Activated CD4-positive, alpha-beta T cell treated with anti-CD3 and anti-CD28 coated beads for 36 hours (primary cell): ENCODE measurements at places on chromosomes 3 and 15.

DNA sequence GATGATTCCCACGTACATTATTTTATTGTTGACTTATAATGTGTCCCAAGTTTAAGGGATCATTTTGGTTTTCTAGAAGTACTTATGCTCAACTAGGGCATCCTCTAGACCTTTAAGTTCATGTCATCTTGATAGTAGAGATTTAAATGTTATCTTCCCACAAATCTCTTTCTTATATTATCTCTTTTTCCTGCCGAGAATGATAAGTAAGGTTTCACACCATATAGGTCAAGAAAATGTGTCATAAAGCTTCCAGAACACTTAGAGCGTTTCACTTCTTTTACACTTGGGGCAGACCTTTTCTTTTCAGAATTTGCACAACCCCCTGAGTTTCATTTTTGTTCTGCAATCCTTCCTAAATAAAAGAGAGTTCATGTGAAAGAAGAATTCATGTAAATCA is 142.0 kb upstream of the CBLB start:
- H3K27me3 ChIP-seq, result no peaks in the 10 kb centered on the region
- H3K4me1 ChIP-seq, result peaks cover 57% of the 10 kb centered on the region
- no peak for DNase-seq
- H3K36me3 ChIP-seq, result peaks cover 27% of the 10 kb centered on the region
- H3K4me3 ChIP-seq, result peak overlapping the region; percentile 21
- H3K27ac ChIP-seq, result peak overlapping the region; percentile 84

GRCh38 chr3:5122741-5123706 is 932 bp downstream of the ARL8B start:
- peaks cover 13% of the 10 kb centered on the region for H3K36me3 ChIP-seq
- DNase-seq, result peak; percentile 49
- peak overlapping the region; percentile 94 for H3K27ac ChIP-seq
- H3K27me3 ChIP-seq, result no peaks in the 10 kb centered on the region
- peaks cover 46% of the 10 kb centered on the region for H3K4me1 ChIP-seq

DNA sequence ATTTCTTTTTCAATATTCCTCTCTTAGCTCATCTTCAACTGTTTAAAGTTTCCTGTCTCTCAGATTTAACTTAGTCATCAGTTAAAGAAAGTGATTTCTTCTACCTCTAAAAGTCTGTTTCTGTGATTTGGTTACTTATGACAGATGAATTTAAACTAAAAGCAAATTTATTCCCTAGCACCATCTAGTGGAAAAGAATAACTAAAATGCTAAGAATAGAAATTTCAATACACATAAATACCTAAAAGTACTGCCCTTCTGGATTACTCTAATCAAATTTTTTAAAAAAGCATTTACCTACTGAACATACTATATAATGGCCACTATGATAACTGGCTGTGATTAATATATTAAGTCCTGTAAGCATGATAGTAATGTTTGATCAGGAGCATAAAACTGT is 14.0 kb upstream of the ZCWPW2 start:
- no peak overlapping the region for H3K4me3 ChIP-seq
- H3K27me3 ChIP-seq, result no peaks in the 10 kb centered on the region
- DNase-seq, result no peak
- H3K4me1 ChIP-seq, result peaks cover 6% of the 10 kb centered on the region

DNA sequence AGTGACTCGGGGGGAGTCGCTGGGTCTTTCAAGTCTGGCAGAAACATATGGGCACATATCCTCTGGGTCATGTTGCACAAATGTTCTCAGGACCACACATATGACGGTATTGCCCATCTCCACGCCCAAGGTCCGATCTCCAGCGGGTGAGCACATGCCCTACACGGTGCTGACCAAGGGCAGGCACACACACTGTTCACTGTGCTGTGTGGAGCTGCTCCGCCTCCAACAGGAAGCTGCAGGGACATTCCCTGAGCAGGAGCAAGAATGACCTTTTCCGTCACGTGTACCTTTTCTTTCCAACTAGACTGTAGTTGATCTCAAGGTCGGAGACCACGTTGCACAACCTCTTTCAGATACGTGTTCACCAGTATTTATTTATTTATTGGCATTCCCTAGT is 41.7 kb upstream of the B3GNT5 start:
- no peaks in the 10 kb centered on the region for H3K27me3 ChIP-seq
- no peak for DNase-seq
- peaks cover 60% of the 10 kb centered on the region for H3K4me1 ChIP-seq
- H3K27ac ChIP-seq, result peak overlapping the region; percentile 72
- peaks cover 32% of the 10 kb centered on the region for H3K36me3 ChIP-seq

DNA sequence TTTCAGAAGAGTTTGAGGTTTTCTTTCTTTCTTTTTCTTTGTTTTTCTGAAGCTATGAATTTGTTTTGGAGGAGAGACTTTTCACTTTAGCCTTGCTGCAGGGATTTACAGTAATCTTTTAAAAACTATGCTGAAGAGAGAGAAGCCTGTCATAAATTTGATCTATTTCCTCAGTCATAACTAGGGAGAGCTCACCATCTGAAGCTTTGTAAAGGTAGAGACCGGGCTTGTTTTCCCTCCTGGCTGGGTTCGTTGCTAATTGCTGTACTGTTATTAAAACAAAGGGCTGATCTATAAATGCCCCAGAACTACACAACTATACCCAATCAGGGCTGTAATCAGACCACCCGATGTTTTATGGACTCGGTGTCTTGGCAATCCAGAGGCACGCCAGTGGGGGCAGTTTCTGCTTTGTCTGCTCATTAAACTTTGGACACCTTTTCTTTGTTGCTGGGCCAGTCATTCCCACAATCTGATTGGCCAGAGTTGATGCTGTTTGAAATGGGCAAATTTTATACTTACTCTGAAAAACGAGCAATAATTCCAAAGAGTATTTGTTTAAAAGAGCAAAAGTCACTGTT is 164.3 kb downstream of the CACNA1D start:
- no peaks in the 10 kb centered on the region for H3K36me3 ChIP-seq
- H3K4me1 ChIP-seq, result no peaks in the 10 kb centered on the region
- H3K27ac ChIP-seq, result no peak overlapping the region
- no peak overlapping the region for H3K4me3 ChIP-seq

- H3K27me3 ChIP-seq, result peaks cover 1% of the 10 kb centered on the region
- no peaks in the 10 kb centered on the region for H3K4me1 ChIP-seq
- H3K4me3 ChIP-seq, result no peak overlapping the region
- H3K36me3 ChIP-seq, result peaks cover 2% of the 10 kb centered on the region
- H3K27ac ChIP-seq, result no peak overlapping the region
- no peak for DNase-seq
Measured at GRCh38 chr3:185852635-185853034, 27.8 kb upstream of the IGF2BP2 start.

- DNase-seq, result peak; percentile 72
- H3K36me3 ChIP-seq, result no peaks in the 10 kb centered on the region
- H3K27ac ChIP-seq, result no peak overlapping the region
- peak overlapping the region; percentile 52 for H3K4me3 ChIP-seq
Measured at GRCh38 chr3:182683453-182683852, 109.9 kb upstream of the ATP11B start.

DNA sequence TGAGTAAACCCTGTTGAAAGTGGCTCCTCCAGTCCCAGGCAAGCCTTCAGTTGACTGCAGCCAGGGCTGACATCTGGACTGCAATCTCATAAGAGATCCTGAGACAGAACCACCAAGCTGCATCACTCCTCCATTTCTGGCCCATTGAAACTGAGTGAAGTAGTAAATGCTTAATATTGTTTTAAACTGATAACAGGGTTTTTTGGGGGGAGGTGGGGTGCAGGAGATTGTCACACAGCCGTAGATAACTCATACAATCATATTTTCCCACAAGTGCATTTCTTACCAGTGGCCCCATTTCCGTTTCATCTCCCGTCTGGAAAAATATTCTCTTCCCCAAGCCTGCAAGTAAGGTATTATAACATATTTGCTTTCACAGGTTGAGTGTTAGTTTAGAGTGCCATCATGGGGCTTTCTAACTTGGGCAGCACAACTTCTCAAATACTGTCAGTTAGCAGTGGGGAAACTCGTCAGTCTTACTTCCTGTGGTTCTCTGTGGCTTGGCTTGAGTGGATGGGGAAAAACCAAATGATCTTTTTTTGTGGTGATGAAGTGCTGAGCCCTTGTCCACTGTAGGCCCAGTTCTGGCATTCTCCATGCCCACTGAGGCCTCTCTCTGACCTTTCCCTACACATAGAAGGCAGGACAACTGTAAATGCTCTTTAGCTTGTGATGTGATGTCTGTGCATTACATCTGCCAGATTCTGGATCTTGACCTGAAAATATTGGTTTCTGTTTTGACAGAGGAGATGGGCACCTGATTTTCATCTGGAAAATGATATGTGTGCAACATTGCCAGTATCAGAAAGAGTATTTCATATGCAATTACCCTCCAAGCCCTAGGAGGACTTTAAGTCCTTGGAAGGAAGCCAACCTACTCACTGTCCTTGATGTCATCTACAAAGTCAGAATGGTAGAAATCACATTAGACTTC is 90.1 kb upstream of the BHLHE40 start:
- H3K27me3 ChIP-seq, result peaks cover 2% of the 10 kb centered on the region
- peaks cover 37% of the 10 kb centered on the region for H3K4me1 ChIP-seq
- H3K4me3 ChIP-seq, result peak overlapping the region; percentile 5
- H3K36me3 ChIP-seq, result no peaks in the 10 kb centered on the region

GRCh38 chr3:129624347-129625071 is 18.0 kb upstream of the PLXND1 start:
- no peak for DNase-seq
- no peak overlapping the region for H3K27ac ChIP-seq
- H3K27me3 ChIP-seq, result no peaks in the 10 kb centered on the region
- H3K36me3 ChIP-seq, result no peaks in the 10 kb centered on the region
- peaks cover 13% of the 10 kb centered on the region for H3K4me1 ChIP-seq
- H3K4me3 ChIP-seq, result no peak overlapping the region

DNA sequence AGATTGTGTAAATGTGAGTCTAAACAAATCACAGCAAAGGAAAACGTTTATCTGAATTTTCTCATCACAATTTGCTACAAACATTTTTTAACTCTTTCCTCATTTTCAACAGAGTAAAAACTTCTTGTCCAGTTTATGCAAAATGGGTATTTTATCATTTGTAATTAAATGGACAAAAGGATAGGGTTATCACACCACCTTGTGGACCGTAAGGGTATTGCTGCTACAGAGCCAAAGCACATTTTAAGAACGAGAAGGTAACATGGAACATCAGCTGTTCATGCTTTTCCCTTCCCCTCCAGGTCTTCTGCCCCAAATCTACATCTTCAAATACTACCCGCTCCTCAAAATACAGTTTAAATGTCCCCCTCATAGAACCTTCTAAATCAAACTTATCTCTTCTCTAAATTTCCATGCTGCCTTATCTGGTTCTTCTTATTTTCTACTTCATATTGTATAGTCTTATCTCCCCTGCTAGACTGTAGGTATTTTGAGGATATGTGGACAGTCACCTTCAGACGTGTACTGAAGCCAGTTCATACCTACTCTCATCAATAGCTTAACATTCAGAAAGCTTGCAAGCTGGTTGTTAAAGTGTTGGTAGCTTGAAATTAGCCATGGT is 12.8 kb upstream of the SETMAR start:
- H3K4me3 ChIP-seq, result no peak overlapping the region
- peak; percentile 52 for DNase-seq

- peaks cover 40% of the 10 kb centered on the region for H3K4me1 ChIP-seq
- no peak for DNase-seq
- no peak overlapping the region for H3K27ac ChIP-seq
- H3K36me3 ChIP-seq, result no peaks in the 10 kb centered on the region
Measured at GRCh38 chr3:133479895-133480669, 80.2 kb downstream of the BFSP2 start.

DNA sequence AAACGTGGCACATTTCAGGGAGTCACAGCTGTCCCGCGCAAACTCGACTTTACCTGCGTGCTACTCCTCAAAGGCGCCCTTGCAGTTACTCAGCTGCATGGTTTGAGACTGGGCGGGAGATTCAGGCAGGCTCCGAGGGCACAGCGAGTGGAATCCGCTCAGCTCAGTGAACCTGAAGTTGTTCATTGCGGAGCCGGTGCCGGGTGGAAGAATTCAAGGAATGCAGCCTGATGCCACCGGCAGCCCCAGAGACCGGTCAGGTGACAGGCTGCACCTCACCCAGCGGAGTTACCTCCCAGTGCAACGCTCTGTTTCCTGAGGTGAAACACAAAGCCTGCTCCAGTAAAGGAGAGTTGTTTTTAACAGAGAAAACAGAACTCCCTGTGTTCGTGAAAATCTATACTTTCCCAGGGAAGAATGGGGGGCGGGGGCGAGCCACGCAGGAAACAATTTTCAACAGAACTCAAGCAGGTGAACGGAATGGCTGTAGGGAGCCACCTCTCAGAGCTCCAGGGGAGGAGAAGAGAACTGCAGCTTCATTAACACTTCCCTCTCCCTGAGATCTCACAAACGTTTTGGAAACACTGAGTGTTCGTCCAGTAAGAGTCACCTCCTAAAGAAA is 3.8 kb downstream of the VEPH1 start:
- no peak overlapping the region for H3K27ac ChIP-seq
- H3K4me1 ChIP-seq, result peaks cover 6% of the 10 kb centered on the region
- H3K27me3 ChIP-seq, result peaks cover 27% of the 10 kb centered on the region
- no peak overlapping the region for H3K4me3 ChIP-seq
- no peaks in the 10 kb centered on the region for H3K36me3 ChIP-seq

GRCh38 chr3:179961071-179961702 is 75.5 kb downstream of the PEX5L start:
- peaks cover 14% of the 10 kb centered on the region for H3K4me1 ChIP-seq
- no peaks in the 10 kb centered on the region for H3K36me3 ChIP-seq
- DNase-seq, result no peak
- H3K4me3 ChIP-seq, result no peak overlapping the region
- H3K27me3 ChIP-seq, result peaks cover 22% of the 10 kb centered on the region

GRCh38 chr3:73254062-73254461 is 192.6 kb downstream of the EBLN2 start:
- no peak overlapping the region for H3K27ac ChIP-seq
- H3K4me1 ChIP-seq, result no peaks in the 10 kb centered on the region
- no peaks in the 10 kb centered on the region for H3K36me3 ChIP-seq
- H3K4me3 ChIP-seq, result no peak overlapping the region
- DNase-seq, result no peak

DNA sequence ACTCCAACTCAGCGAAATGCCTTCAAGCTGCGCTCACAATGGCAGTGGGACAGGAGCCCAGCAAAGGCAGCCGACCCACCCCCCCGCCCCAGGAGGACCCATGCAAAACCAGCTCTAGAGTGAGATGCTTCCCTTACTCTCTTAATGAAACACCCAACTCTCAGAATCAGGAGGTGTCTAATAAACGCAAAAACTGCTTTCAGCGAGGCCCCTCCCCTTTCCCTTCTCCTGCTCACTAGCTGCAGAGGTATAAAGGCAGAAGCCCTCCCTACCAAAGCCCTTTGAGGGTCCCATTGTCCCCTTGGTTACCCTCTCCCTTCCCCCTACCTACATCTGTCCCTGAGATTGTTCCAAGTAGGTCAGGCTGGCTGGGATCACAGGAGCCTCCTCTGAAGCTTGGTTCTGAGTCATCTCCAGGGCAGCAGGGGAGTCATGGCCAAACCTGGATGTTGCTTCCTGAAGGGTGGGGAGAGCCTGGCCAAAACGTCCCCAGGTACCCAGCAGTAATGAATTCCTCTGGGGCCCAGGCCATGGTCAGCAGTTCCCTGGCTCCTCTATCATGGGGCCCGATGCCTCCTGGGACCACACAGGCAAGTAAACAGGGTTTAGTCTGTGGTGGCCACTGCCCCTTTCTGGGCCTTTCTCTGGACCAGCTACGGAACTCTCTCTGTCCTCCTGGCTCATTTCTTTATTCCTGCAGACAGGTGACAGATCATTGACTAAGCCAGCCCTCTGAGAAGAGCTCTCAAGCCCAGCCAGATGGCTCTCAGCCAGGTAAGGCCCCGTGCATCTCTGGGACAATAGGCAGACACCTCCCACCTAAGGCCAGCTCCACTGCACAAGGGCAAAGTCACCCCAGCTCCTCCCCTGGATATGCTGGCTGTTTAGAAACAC is 8.6 kb downstream of the KLHL25 start:
- H3K4me1 ChIP-seq, result peaks cover 62% of the 10 kb centered on the region
- no peaks in the 10 kb centered on the region for H3K36me3 ChIP-seq
- DNase-seq, result peak; percentile 36
- peak overlapping the region; percentile 41 for H3K4me3 ChIP-seq
- H3K27me3 ChIP-seq, result no peaks in the 10 kb centered on the region
